ENCODE measurements at places on chromosomes 11 and 22.

GRCh38 chr22:19857382-19857781, 2.7 kb upstream of the GNB1L start:
- DNase-seq, result no peak

GRCh38 chr11:101390539-101390938, 193.3 kb downstream of the TRPC6 start:
- no peak for DNase-seq

- no peak for DNase-seq
Observed at GRCh38 chr11:71963468-71963867, 34.6 kb downstream of the RNF121 start.

GRCh38 chr22:44459551-44459950, 38.5 kb downstream of the RTL6 start:
- DNase-seq, result no peak
